Ovary (tissue), 10 donors: ENCODE measurements at places on chromosomes 13 and 19. TPM values are rescaled to one million over a fixed set of nuclear protein-coding genes. Genes with fewer than 3 reads are reported as not detected.
A peak's percentile ranks its signal among the peaks of the same experiment; 100 is the strongest.

- no peak for DNase-seq
Observed at GRCh38 chr13:102401265-102401664, 583 bp downstream of the FGF14 start.

GRCh38 chr19:49681830-49682229, 4.8 kb downstream of the PRMT1 start:
- DNase-seq, result peak; percentile 38

Gene PEX11G
- total RNA-seq, result 2.8 TPM

DNA sequence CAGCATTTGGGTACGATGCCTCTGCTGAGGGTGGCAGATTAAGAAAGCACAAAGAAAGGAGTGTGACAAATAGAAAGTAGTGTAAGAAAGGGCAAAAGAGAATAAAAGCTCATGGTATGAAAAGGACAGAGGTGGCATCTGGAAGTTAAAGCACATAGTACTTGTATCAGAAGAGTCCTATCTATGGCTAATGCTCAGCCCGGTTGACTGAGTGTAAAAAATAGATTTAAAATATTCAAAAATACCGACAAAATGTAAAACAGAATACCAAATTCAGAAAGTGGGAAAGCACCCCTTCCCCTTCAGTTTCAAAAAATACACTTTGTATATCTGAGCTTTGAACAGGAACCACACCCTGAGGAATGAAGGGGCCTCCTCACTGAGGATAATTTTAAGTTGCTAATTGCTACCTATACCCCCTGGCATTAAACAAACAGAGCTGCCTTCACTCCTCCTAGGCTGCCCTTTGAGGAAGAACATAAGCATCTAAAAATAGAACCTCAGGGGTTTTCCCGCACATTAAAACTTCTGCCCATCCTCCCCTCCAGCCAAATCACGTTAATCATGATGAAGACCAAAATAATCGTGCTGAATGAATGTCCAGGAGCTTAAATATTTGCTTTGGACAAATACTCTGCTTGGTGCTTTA, 43.3 kb downstream of the DLEU7 start:
- DNase-seq, result no peak

Gene FCER2
- 0.38 TPM for total RNA-seq

DNA sequence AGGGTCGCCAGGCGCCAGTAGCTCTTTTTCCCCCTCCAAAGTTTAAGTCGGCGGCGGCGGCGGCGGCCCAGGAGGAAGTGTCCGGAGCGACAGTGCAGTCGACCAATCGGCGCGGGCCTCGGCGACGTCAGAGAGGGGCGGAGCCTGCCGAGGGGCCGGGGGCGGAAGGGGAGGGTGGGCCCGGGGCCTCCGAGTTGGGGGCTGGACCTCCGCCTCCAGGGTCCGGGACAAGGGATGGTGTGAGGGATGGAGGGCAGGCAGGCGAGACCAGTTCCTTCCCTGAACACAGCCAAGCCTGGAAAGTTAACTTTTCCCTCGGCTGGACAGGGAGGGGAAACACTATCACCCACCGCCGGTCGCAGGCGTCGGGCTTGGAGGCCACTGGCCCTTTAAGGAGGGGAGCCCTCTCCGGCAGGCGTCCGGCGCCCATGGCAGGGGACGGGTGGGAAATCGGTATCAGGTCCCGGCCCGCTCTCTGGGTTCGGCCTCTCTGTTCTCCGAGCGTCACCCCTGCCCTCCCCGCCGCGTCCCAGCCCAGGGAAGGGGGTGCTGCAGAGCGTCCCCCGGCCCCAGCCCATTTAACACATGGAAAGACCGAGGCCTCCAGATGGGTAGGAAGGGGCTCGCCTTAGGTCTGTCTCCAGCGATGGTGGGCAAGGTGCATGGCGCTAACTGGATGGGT, at the start of gene PRKD2:
PRKD2 (minus strand) TSS at position 81 of the 682 bp plus-strand sequence. CDS start 744 bp downstream, outside the sequence.
- peak; percentile 92 for DNase-seq

Gene SLC25A41
- not detected for total RNA-seq

- DNase-seq, result no peak
Observed at GRCh38 chr19:52520013-52520412, 7.5 kb upstream of the ZNF808 start.

Gene SMIM24
- 2.4 TPM for total RNA-seq

Gene GPC6
- total RNA-seq, result 9.2 TPM

- no peak for DNase-seq
Observed at GRCh38 chr19:14655726-14656125, 18.9 kb downstream of the ADGRE3 start.

GRCh38 chr13:49256841-49257240, 9.1 kb downstream of the CDADC1 start:
- DNase-seq, result no peak

- DNase-seq, result no peak
Observed at GRCh38 chr19:19911150-19911549, 10.4 kb downstream of the ZNF93 start.

DNA sequence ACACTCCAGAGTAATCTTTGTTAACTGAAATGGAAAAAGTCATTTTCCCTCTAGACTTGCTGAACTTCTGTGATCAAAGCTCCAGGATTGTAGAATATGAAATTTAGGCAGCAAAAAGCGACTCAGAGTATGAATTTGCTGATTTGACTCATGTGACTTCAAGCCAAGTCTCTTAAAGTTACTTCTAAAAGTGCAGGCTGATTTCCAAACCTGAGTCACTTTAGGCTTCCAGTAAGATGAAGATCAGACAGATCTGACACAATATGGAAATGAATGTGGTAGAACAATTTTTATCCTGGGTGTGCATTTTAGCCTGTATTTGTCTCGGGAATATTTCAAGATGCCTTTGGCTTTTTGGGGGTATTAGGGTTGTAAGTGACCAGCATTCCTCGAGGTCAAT, 151.0 kb upstream of the TMTC4 start:
- DNase-seq, result no peak

DNA sequence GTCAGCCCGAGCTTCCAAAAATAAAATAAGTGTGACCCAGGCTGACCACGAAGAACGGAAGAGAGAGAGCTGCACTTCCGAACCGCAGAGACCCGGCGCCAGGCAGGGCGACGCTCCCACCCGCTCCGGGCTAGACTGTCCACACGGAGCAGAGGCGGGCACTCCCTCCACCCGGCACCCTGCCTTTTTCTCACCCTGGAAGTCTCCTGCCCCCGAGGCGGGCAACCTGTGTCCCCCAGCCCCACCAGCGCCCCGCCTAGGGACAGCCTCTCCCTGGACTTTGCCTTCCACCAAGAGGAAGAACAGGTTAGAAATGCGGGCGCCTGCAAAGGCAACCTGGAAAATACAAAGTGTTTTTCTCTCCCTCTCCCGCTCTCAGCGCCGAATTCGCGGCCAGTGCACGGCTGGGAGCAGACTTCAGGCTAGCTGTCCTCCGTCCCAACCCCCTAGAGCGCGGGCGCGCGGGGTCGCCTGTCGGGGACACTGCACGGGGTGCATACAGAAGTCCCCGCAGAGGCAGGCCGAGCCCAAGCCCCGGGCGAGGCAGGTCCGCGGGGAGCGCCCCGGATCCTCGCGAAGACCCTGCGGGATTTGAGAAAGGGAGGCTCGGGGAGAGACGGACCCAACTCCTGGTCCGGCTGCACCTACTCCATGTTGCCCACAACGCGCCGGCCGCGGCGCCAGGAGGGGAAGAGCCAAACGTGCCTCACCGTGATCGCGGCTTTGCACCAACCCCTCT, 845 bp downstream of the SPRY2 start:
- DNase-seq, result peak; percentile 56

Gene ZNF667
- 12.8 TPM for total RNA-seq

DNA sequence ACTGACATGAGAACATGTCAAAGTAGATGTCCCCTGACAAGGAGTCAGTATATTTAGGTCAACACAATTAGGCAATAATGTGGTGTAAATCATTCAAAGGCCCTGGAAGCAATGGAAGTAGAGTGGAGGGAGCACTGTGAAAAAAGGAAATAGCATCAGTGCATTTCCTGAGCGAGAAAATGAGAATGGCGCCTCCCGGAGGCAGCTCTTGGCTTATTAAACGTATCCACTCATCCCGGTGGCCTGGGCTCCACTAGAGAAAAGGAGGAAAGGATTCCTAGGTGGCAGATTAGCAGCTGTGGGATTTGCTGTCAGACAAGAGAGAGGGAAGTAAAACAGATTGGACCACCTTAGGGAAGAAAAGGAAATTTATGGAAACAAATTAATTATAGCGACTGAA, 173.7 kb upstream of the TMTC4 start:
- no peak for DNase-seq

DNA sequence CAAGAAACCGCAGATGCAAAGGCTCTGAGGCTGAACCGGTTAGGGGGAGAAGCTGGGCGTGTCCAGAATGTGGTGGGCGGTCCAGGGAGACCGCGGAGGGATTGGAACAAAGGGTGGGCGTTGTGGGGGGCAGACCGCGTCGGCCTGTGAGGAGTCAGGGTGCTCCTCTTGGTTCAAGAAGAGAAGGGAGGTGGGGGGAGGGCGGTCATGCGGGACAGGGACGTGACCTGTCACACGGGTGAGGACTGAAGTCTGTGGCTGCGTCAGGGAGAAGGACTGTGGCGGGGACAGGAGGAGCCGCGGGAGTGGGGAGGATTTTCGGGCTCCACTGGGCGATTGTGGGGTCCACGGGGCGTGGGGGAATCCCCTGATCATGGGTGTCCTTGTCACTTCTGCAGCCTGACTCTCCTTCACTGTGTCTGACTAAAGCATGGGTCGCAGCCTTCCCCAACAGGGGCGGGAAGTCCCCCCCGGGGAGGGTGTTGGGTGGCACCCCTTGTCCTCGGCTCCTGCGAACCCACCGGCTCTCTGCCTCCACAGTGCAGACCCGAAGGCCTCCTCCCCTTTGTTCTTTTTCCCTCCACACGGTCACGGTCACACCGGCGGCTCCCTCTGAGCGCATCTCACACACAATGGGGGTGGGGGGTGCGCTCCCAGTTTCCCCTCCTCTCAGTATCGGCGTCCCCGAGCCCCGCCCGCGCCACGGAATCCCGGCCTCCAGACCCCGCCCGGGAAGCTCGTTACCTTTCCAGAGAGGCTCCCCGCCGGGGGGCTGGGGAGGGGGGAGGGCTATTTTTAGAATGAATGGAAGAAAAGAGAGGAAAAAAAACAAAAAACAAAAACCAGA, 16.4 kb upstream of the KCNN1 start:
- DNase-seq, result peak; percentile 47

- no peak for DNase-seq
Observed at GRCh38 chr13:45289936-45290563, 50.9 kb downstream of the TPT1 start.

DNA sequence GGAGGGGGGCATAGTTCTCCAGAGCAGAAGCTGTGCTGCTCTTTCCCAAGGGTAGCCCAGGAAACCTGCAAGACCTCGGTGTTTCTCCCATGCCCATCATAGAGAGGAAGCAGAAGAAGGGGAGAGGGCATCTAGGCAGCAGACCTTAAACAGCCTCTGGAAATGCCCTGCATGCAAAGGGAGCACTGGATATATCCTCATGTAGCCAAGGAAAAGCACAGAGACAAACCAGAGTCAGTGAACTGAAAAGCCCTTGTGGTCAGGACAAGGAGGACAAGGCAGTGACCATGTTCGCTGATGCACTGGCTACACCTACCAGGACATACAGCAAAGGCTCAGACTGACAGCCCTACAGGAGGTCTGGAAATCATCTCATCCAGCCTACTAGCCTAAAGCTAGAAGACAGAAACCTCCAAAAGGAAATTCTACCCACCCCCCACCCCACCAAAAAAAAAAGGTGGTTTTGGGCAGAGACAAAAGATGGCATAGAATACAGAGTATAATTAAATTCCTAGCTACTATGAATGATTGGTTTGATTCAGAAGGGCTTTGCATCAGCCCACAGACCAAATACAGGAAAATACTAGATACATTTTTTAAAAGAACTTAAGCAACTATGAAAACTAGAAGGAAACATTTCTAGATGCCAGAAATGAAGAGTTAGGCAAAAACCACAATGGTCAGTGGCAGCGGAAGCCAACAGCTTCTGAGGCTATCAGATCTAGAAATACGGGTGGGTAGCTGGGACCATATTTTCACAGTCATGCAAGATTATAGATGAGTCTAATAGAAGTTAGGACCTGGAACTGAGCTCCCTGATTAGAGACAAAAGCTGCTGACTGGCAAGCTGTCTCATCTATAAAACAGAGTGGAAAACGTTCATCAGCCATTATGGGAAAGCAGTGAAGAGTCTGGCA, 4.4 kb upstream of the TBC1D4 start:
- DNase-seq, result no peak
